GM12891 (cell line): ENCODE measurements at places on chromosomes 1 and 21.

DNA sequence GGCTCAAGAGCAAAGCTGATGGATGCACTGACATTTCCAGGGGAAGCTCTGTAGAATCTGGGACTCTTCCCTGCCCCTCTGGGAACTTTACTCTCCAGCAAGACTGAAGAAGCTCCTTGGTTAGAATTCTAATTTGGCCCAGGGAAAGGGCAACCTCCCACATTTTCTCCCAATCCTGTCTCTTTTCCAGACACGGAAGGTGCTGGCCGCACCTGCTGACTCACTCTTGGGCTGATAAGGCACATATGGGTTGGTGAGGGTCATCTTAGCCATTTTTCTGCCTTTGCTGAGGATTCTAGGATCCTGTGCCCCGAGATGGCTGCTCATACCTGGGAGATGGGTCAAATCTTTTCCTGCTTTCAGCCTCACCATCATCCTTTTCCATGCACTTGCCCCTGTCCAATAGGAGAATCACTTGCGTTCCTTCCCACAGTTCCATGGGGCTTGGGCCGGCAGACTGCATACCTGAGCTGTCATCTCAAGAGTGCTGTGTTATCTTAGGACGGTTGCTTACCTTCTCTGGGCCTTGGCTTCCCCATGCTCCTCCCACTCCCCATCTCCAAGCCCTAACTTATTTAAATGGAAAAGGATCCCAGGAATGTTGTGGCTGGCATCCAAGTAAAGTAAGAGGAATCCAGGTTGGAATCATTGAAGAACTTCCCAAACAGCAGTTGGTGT lies 1.3 kb downstream of the TINAGL1 start:
- no peak for DNase-seq

- no peak for DNase-seq
These were observed 8.5 kb downstream of the AZIN2 start for GRCh38 chr1:33089457-33089856.

GRCh38 chr1:41442697-41443251 lies 41.7 kb downstream of the EDN2 start:
- DNase-seq, result no peak

DNA sequence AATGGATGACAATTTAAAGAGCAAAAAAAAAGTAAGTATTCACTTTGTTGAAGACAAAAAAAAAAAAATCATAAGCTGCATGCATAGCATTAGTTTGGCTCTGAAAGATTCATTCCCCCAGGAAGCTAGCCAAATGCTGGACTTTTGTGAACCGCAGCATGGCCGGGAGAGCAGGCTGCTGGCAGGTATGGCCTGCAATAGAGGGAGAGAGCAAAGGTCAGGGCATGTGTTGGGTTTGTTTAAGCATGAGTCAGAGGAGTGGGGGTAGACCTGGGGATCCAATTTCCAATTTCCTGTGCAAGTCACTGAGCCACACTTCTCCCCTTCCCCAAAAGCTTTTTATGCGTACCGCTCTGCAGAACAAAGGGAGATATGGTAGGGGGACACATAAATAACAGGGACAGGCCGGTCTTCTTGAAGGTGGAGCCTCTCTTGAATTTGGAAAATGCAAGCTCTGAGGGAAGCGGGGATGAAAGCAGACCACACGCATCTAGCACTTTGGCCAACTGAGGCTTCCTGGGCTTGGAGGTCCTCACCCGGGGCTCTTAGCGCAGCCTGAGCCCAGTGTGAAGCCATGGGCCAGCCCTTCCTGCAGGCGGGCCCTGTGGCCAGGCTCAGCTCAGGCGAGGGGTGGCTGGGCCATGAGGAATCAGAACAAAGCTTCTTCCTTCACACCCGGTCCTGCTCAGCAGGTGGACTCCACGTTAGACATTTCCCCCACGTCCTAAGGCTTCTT lies 171.1 kb downstream of the TOMM20 start:
- no peak for DNase-seq

- no peak for DNase-seq
These were observed 629 bp downstream of the CTNNBIP1 start for GRCh38 chr1:9909234-9910046.

GRCh38 chr1:22681556-22682276 lies 28.7 kb downstream of the C1QB start:
- no peak for DNase-seq

GRCh38 chr21:19566975-19567374 lies 1163.4 kb upstream of the TMPRSS15 start:
- DNase-seq, result no peak

DNA sequence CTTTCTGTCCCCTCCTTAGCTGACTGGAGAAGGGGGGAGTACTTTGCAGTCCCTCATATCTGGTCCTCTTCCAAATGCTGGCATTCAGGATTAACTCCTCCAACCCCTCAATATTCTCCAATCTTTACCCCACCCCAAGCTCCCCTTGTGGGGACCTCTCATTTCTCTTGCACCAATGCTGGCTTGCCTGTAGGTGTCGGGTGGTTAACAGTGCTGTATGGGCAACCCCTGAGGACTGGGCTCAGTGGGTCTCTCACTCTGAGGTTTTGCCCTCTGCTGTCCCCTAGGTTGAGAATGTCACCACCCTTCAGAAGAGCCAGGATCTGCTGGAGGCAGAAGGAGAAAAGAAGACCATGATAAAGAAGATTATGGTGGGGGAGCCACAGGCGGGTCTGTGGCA lies 27.0 kb downstream of the MROH7 start:
- no peak for DNase-seq

- no peak for DNase-seq
These were observed 14.7 kb downstream of the LYPLAL1 start for GRCh38 chr1:219188331-219188803.

GRCh38 chr21:36738489-36739126 lies 39.7 kb downstream of the SIM2 start:
- no peak for DNase-seq

DNA sequence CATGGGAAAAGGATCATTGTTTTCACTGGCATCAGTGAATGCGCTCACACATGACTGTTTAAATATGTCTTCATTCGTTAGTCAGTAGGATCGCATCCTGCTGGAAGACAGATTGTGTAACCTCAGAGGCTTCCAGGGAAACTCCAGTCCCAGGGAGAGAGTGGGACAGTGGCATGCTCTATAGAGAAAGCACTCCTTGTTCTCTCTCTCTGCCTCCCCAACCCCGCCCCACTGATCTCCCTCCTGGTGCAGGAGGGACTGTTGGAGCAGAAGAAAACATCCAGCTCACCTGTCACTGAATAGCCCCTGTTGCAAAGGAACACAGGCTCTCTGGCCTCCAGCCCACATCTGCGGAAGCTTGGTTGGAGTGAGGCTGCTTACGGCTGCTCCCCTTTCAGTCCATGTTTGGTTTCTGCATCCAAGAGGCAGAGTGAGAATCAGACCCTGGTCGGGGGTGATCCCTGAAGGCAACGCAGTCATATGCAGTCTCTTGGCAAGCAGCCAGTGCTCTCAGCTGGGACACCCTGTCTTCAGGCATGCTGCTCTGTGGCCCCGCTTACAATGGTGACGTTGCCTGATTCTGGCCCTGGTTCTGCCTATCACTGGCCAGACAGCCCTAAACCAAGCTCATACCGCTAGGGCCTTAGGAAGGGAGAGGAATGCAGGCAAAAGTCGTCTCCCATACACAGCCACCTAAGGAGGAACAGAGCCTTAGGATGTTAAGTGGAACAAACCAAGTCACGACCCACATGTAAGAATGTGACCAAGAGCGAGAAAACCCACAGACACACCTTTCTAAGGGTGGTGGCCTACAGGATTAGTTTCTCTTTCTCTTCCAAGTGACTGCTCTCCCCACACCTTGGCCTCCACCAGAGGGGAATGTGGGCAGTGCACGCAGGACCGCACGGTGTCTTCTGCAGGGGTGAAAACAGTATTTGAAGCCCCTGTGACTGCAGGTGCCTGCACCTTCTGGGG lies 39.7 kb downstream of the BACE2 start:
- DNase-seq, result no peak

- no peak for DNase-seq
These were observed 68.7 kb downstream of the ARID4B start for GRCh38 chr1:235259133-235259778.

GRCh38 chr1:6860401-6860800 lies 75.1 kb downstream of the CAMTA1 start:
- no peak for DNase-seq

DNA sequence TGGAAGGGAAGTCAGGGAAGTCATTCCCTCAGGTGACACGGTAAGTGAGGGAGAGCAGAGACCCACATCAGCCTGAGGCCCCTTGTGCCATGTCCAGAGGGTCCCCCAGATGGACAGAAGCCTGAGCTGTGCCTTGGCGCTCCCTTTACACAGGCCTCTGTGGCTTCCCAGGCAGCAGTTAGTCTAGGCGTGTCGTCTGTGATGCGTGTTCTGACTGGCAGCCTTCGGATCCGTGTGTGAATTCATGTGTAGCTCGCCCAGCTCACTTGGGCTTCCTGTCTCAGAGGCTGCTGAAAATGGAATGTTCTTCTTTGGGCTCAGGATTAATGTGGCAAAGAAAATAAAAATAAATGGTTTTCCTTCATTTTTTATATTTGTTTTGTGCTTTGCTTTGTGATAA lies 28.3 kb downstream of the PRMT2 start:
- DNase-seq, result no peak

DNA sequence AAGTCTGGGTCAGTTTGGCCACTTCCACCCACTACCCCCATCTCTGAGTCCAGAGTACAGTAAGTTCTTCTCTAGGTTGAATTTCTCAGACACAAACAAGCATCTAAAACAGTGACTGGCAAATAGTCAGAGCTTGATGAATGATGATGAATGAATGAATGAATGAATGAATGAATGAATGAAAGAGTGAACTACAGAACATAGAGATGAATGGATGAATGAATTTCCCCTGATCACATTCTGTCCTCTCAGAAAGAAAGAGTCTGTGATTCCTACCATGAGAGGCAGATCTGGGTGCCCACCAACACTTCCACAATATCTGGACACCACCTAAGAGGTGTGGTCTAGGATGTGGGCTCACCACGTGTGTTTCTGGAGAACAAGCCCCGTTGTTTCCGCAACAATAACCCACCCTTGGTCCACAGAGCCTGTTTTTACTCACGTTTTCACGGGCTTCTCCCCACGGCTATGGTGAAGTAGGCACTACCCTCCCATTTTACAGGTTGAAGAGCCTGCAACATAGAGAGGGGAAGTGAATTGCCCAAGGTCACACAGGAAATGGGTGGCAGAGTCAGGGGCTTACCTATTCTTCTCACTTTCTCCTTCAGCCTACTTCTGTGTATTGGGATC lies 40.2 kb upstream of the IFFO2 start:
- DNase-seq, result no peak

DNA sequence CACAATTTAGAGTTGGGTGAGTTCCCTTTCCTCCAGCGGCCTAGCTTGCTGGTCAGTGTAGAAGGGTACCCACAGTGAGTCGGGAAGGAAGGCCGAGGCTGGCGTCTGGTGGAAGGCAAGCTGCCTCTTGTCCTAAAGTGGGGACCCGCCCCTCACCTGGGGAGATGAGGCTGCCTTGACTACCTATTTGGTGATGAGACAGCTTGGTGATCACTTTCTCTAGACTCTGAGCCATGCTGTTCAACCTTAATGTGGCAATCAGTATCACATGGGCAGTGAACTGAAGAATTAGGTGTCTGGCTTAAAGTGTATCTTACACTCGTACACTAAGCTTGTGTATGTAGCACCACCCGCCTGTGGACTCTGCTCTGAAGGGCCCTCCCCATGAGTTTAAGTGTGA lies 100.7 kb downstream of the COLGALT2 start:
- no peak for DNase-seq

DNA sequence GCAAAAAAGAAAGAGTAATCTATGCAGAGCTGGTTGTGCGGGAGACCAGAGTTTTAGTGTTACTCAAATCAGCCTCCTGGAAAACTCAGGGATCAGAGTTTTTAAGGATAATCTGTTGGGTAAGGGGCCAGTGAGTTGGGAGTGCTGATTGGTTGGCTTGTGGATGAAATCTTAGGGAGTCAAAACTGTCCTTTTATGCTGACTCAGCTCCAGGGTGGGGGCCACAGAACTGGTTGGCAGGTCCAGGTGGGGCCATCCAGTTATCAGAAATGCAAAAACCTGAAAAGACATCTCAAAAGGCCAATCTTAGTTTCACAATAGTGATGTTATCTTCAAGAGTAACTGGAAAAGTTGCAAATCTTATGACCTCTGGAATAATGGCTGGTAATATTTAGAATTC lies 3.3 kb downstream of the EXTL2 start:
- DNase-seq, result no peak

DNA sequence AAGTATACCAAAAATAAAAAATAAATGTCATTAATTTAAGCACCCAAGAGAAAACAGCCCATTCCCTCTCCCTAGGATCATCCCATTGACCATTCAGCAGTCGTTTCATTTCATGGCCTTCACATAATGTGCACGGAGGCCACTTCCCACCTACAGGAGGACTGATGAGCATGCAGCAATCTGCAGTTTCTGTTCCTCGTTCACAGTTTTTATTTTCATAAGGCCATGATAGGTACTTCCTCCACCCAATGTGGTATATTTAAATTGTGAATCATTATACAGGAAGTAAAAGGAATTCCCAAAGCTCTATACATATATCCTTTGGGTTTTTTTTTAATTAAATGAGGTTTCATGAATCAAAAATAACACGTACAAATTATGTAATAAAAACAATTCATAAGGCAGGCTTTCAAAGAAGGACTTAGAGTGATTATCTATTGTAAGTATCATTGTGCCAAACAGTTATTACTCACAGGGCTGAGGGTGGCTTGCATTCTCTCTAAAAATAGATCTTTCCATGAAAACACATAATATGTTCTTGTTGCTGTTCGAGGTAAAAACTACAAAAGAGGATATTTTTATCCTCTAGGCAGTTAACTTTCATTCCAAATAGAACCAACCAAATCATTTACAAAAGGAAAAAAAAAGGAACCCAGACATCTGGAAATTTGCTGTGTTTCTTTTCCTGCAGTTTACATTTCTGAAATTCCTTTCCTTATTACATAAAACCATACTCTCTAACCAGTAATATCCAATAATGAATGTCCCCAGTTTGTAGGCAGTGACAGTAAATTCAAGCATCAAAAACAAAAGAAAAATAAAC lies 27.5 kb upstream of the SLC44A3 start:
- DNase-seq, result peak; percentile 24

- DNase-seq, result peak; percentile 1
These were observed 9.1 kb downstream of the PPFIA4 start for GRCh38 chr1:203035111-203036000.

- DNase-seq, result peak; percentile 25
These were observed 72.8 kb upstream of the NR5A2 start for GRCh38 chr1:199954699-199955098.

DNA sequence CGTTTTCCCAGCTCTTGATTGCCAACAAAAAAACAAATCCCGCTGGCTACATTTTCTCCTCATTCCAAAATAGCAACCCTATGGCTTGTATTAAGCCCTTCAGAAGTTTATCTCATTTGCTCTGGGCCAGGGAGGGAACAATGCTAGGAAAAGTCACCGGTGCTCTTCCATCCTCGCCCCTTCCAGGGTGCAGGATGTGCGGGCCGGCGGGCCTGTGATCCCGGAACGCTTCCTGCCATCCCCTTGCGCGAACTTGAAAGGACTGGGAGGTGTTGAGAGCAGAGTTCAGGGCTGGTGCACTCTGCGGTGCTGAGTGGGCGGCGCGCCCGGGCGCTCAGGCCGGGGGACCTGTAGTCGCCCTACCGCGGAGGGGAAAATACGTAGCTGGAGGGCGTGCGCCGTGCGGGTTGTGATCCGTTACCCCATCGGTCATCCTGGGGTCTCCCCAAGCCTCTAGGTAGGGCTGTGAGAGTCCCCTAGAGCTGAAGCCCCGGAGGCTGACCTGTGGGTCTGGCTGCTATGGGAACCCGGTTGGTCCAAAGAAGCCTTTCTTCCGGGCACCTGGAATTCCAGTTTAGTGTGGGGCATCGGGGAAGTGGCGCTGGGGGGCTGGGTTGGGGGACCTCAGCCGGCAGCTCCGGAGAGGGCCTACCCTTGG lies 13.1 kb downstream of the NR5A2 start:
- no peak for DNase-seq

- DNase-seq, result no peak
These were observed 13.0 kb upstream of the C1orf174 start for GRCh38 chr1:3912809-3913685.
